Activated CD8-positive, alpha-beta memory T cell treated with anti-CD3 and anti-CD28 coated beads for 1 hour (primary cell): ENCODE measurements at places on chromosomes 4 and X.

- no peak for DNase-seq
Observed at GRCh38 chrX:5936438-5936837, 292.2 kb downstream of the NLGN4X start.

DNA sequence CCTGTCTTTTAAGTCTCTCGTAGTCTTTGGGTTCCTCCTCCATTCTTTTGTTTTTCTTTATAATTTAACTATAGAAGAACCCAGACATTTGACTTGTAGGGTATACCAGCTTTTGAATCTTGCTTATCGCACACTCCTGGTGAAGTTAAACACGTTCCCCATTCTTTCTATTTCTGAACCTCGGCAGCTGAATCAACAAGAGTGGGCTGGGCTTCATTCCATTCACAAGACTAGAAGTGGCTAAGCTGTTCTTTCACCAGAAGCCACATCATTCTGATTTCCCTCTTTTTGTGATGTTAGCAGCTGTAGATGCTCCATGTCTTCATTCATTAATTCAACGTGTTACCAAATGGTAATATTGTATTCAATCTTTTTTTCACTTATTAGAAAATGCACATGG, 167.9 kb downstream of the CORIN start:
- no peak for DNase-seq

DNA sequence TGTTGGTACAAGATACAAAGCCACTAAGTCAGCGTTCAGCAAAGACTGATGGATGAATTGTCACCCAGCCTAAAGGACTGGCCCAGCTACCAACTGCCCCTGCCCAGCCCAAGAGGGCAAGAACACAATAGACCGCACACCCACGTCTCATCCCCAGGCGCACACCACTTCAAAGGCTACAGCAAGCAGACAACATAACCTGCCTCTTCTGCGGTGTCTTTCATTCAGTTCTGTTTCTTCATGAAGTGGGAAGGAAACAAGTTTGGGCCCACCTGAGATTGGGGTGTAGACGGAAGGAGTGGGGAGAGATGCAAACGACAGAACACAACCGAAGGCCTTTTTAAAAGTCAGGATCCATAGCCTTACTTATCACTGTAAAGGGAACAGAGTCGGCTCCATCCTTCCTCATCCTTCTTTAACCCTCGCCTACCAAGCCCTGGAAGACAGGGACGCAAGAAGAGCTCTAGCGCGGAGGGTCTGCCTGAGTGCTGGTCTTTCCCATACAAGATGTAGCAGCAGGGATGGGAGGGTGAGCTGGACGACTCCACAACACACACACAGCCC, 691 bp downstream of the SCARB2 start:
- DNase-seq, result no peak

DNA sequence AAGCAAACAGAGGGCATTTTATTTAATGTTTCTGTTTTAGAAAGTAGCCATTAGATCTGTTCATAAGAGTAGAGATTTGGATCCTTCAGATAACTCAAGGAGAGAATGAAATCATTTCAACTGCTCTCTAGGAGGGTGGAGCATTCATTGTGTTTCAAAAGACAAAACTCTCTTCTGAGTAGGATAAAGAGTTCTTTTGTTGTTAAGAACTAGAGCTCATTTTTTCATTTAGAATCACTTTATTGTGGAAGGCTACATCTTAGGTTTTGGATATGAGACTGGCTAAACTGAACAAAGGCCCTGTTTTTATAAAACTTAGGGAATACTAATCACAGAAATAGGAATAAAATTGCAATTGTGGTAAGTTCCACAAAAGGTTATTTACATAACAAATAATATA, 193.9 kb upstream of the PCDH10 start:
- no peak for DNase-seq

DNA sequence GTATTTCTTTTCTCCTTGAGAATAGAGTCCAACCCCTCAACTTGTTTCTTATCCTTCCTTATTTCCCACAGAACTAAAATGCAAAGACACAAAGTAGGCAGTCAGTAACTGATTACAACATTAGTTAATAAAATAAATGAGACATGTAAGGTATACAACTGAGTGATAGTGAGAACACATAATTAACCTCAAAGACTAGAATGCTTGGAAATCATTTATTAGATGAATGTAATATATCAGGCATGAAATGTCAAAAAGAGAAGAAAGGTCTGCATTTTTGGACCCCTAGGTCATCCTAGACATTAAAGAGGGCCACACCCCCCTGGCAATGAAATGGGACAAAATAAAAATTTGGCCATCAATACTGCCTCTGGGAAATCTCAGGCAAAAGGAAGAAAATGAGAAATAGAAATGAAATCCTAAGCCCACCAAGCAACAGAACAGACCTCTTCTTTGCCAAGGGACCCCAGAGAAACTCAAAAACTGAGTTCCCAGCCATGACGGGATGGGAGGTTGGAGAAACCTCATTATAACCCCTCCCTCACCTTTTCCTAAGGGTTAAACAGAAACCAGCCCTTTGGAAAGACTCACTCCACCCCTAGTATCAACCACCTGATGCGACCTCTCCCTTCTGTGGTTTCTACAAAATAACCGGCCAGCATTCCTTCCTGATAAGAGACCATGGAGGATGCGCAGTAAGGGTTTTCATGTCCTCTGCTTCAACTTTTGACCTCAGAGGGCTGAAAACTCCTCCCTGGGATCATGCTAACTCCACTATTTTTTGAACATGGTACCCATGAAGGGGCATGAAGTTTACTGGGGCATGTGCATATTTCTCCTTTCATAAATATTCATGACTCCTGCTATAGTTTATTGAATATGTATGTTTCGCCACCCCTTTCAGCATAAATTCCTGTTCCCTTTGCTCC, 90.0 kb upstream of the EXOC1L start:
- no peak for DNase-seq

GRCh38 chr4:184313702-184314659, 96.3 kb upstream of the ENPP6 start:
- no peak for DNase-seq

GRCh38 chr4:177446586-177446985, 4.3 kb upstream of the AGA start:
- DNase-seq, result no peak

- no peak for DNase-seq
Observed at GRCh38 chrX:110163488-110163887, 154.4 kb downstream of the AMMECR1 start.

- no peak for DNase-seq
Observed at GRCh38 chrX:23822841-23823240, 39.9 kb downstream of the SAT1 start.

- no peak for DNase-seq
Observed at GRCh38 chr4:14167876-14168510, 540.5 kb upstream of the BOD1L1 start.

DNA sequence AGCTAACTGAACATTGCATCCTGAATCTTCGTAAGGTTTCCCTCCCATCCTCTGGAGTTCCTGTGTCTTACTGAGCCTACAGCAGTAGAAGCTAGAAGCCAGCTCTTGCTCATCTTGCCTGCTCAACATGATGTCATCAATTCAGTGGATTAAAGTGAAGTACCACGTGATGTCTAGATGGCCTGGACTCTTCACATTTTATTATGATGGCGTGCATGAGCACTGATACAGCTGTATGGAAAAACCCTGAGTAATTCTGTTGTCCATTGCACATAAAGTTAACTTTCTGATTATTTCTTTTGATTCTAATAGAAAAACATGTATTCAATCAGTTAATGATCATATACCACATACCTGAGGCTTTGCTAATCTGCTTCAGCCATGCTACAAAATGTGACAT, 2387.7 kb upstream of the TENM3 start:
- no peak for DNase-seq

GRCh38 chr4:6542951-6543350, 32.0 kb upstream of the MAN2B2 start:
- no peak for DNase-seq

DNA sequence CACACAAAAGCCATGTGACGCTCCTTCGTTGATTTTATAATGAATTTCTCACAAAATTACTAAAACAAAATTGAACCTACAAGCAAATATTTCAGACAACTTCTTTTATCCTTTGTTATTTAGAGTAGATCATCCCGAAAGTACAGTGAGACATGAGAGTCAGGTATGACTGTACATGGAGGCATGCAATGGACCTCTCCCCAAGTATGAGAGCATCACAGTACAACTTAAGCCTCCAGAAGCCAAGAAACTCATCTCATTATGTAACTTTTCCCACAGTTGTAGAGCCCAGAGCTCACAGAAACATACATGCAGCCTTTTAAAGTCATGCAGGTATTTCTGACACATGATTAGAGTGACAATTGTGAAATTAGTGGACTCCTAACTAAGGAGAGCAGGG, 167.7 kb downstream of the PAPSS1 start:
- no peak for DNase-seq

DNA sequence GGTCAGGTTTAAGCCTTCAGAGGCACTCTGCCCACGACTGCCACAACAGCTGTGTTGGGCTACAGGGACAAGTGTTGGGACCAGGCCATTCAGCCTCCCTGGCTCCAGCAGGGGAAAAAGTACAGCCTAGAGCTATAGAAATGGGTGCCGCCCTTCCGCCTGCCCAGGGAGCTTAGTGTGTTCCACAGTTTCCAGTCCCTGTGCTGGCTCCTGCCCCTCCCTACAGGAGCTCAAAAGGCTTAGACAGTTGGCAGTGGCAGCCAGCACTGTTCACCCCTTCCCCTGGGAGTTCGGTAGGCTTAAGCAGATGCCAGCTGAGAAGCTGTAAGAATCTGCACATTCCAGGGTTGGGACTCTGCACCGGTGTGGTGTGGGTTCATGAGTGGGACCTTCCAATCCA, 408.2 kb upstream of the INTU start:
- DNase-seq, result no peak

GRCh38 chr4:56744030-56744429, 62.9 kb upstream of the HOPX start:
- no peak for DNase-seq

- DNase-seq, result no peak
Observed at GRCh38 chr4:38462367-38463055, 201.5 kb upstream of the KLF3 start.

- DNase-seq, result no peak
Observed at GRCh38 chr4:181821039-181822004, 421.9 kb upstream of the TENM3 start.

GRCh38 chr4:158333820-158334219, 123.5 kb downstream of the TMEM144 start:
- DNase-seq, result no peak

- DNase-seq, result no peak
Observed at GRCh38 chr4:67446811-67447210, 98.5 kb downstream of the CENPC start.

GRCh38 chr4:140628016-140628415, 59.3 kb upstream of the UCP1 start:
- DNase-seq, result no peak

- DNase-seq, result no peak
Observed at GRCh38 chr4:1491328-1492141, 85.3 kb upstream of the NKX1-1 start.

DNA sequence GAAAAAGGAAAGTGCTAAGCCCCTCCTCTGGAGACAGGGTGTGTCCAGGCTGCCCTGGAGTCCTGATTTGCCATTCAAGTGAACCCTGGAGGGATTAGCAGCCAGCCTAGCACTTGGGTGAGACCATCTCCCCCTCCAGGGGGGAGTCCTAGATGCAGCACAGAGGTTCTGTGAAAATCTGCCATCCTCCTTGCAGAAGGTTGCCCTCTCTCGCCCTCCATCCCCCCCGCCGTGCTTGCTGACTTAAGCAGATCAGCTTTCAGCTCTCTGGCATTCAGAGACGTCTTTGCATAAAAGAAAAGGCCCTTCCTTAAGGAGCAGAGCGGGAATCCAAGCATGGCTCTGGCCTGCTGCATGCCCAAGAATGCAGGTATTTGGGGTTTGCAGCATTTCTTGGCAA, 102.1 kb upstream of the SCML1 start:
- no peak for DNase-seq

DNA sequence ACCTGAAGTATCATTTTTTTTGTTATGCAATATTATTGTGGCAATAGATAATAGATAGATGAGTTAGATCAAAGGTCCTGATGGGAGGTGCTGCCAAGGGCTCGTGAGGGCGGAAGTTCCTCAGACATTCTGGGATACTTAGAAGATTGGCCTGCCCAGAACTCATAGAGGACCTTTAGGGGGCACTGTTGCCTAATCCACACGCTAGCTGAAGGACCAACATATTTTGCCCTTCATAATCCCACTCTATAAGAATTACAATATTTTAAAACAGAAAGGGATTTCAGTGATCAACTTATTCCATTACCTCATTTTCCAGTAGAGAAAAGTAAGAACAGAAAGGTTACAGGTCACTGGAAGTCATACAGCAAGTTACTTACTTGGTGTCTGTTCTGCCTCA, 22.9 kb upstream of the COX7B2 start:
- no peak for DNase-seq
